RWPE2 (cell line): ENCODE measurements at places on chromosomes 4 and X.

DNA sequence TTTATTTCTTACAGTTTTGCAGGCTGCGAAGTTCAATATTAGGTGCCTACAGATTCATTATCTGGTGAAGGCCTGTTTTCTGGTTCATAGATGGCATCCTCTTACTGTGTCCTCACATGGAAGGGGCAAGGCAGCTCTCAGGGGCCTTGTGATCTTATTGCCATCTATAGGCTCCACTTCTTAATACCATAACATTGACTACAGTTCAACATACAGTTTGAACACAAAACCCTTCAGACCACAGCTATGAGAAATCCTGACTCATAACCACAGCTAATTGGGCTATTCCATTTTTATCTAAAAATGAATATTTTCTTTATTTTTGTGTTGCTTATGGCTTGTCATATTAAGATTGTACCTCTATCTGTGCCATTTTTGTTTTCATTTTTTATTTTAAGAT lies 72.3 kb downstream of the STAG2 start:
- peaks cover 14% of the 10 kb centered on the region; the same call in 1 of the 2 replicates for H3K36me3 ChIP-seq
- no peak overlapping the region for H3K4me3 ChIP-seq
- no peaks in the 10 kb centered on the region for H3K27me3 ChIP-seq
- no peak for DNase-seq
- no peak overlapping the region for H3K27ac ChIP-seq

- H3K4me3 ChIP-seq = no peak overlapping the region
- H3K27me3 ChIP-seq = no peaks in the 10 kb centered on the region
- DNase-seq = no peak
- no peak overlapping the region for H3K27ac ChIP-seq
- no peaks in the 10 kb centered on the region for H3K36me3 ChIP-seq
- no peaks in the 10 kb centered on the region for H3K4me1 ChIP-seq
Observed at GRCh38 chr4:112206431-112206830, 25.2 kb upstream of the AP1AR start.

DNA sequence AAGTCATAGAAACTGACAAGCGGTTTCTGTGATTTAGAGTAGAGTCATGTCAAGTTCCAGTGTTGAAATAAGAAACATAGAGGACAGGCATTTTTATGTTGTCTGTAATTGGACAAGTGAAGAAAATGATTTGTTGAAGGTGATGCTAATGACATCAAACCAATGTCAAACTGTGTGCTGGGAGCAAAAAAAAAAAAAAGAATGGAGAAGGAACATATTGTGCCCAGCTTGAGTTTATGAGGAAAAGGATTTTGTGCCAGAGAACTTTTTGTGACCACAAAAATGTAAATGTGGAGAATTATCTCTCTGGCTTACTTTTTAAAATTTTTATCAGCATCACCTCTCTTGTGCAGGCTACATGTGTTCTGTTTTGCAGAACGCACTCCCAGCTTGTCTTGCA lies 495.7 kb downstream of the RAPGEF2 start:
- DNase-seq = no peak
- H3K36me3 ChIP-seq = no peaks in the 10 kb centered on the region
- no peaks in the 10 kb centered on the region for H3K4me1 ChIP-seq
- H3K4me3 ChIP-seq = no peak overlapping the region
- H3K27ac ChIP-seq = no peak overlapping the region

DNA sequence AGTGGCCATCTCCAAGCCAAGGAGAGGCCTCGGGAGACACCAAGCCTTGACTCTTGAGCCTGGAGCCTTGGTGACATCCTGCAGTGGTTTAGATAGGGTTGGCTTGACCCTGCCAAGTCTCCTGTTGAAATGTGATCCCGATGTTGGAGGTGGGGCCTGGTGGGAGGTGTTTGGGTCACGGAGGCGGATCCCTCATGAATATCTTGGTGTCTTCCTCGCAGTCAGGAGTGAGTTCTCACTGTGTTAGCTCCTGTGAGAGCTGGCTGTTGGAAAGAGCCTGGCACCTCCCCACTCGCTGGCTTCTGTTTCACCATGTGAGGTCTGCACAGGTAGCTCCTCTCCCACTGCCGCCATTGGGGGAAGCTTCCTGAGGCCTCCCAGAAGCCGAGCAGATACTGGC lies 38.8 kb downstream of the ADRA2C start:
- H3K4me3 ChIP-seq = no peak overlapping the region
- no peak overlapping the region for H3K27ac ChIP-seq
- no peaks in the 10 kb centered on the region for H3K4me1 ChIP-seq
- peaks cover 52% of the 10 kb centered on the region for H3K27me3 ChIP-seq
- DNase-seq = no peak

DNA sequence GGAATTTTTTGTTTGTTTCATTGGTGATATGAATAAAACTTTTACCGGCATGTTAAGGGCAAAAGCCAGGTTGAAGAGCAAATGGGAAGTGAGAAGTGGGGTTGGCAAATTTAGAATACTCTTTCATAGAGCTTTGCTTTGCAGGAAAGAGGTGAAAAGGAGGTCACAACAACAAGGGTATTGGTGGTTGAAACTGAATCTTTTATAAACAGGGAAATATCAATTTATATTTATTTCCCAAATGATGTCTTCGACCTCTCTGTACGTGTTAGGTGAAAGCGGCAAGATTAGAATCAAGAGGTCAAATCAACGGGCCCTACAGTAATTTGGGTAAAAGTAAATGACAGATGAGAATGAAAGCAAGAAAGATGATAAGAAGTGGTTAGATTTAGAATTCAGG lies 3.4 kb downstream of the SMR3A start:
- no peak overlapping the region for H3K4me3 ChIP-seq
- H3K36me3 ChIP-seq = no peaks in the 10 kb centered on the region
- H3K27ac ChIP-seq = no peak overlapping the region

GRCh38 chr4:683982-684622 lies 4.8 kb downstream of the SLC49A3 start:
- peaks cover 12% of the 10 kb centered on the region for H3K4me1 ChIP-seq
- no peak overlapping the region for H3K4me3 ChIP-seq
- no peaks in the 10 kb centered on the region for H3K36me3 ChIP-seq
- no peak overlapping the region for H3K27ac ChIP-seq
- DNase-seq = no peak
- no peaks in the 10 kb centered on the region for H3K27me3 ChIP-seq

DNA sequence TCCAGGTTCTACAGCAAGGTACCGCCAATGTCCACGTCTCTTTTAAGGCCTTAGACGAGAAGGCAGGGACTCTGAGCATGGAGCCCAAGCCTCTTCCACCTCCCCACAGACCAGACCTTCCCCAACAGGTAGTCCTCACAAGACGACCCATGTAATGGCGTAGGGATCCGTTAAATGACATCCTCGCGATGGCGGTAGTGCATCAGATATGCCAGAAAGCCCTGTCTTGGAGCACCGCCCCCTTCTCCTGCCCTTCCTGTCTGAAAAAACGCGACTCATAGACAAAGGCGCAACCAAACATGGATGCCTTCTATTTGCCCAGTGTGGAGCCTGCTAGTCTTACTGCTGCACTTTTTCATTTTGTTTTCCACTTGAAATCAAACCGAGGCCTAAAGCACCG lies 185.4 kb downstream of the OR13H1 start:
- no peak overlapping the region for H3K27ac ChIP-seq
- H3K36me3 ChIP-seq = no peaks in the 10 kb centered on the region
- DNase-seq = no peak

DNA sequence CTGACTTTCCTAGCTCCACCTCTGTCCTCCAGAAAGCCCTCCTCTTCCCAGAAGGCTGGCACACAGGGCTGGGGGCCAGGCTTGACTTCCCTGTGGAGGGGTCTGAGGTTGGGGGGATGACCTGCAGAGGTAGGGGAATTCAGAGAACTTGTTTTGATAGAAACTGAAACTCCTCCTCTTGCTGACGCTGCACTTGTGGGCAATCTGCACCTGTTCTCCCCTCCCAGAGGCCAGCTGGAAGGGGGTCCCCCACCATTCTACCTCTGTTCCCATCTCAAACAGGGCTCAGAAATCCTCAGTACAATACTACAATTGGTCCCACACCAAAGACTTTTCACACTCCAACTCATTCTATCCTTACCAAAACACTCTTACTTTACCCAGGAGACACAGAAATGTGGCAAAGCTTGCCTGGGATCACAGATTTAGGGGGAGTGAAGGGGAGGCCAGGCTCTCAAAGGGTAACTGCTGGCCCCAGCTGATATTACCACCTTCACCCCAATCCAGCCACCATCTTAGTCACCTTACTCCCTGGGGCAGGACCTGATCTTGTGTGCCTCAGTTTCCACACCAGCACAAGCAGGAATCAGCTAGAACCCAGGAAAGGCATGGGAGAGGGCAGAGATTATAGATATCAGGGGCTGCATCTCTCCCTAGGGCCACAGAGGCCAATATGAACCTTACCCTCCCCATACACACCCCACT lies 18.5 kb downstream of the OTUD5 start:
- no peaks in the 10 kb centered on the region for H3K4me1 ChIP-seq
- H3K36me3 ChIP-seq = peaks cover 7% of the 10 kb centered on the region; the same call in 1 of the 2 replicates
- no peak overlapping the region for H3K27ac ChIP-seq
- no peak for DNase-seq

GRCh38 chrX:397575-397974 lies 10.9 kb upstream of the PPP2R3B start:
- H3K4me1 ChIP-seq = no peaks in the 10 kb centered on the region
- H3K27me3 ChIP-seq = no peaks in the 10 kb centered on the region
- DNase-seq = no peak

GRCh38 chr4:81408341-81408740 lies 63.4 kb downstream of the RASGEF1B start:
- no peak overlapping the region for H3K27ac ChIP-seq
- no peaks in the 10 kb centered on the region for H3K27me3 ChIP-seq
- no peaks in the 10 kb centered on the region for H3K36me3 ChIP-seq
- no peak for DNase-seq
- no peak overlapping the region for H3K4me3 ChIP-seq
- no peaks in the 10 kb centered on the region for H3K4me1 ChIP-seq

GRCh38 chrX:10819973-10820372 lies 199.6 kb upstream of the MID1 start:
- no peaks in the 10 kb centered on the region for H3K4me1 ChIP-seq
- H3K36me3 ChIP-seq = no peaks in the 10 kb centered on the region
- no peak overlapping the region for H3K27ac ChIP-seq
- H3K27me3 ChIP-seq = no peaks in the 10 kb centered on the region
- DNase-seq = no peak
- H3K4me3 ChIP-seq = no peak overlapping the region

- H3K27me3 ChIP-seq = no peaks in the 10 kb centered on the region
- no peak overlapping the region for H3K4me3 ChIP-seq
- no peak overlapping the region for H3K27ac ChIP-seq
- no peaks in the 10 kb centered on the region for H3K4me1 ChIP-seq
Observed at GRCh38 chr4:126386512-126386911, 1071.8 kb downstream of the FAT4 start.

GRCh38 chrX:17040711-17041110 lies 94.3 kb downstream of the REPS2 start:
- H3K4me3 ChIP-seq = no peak overlapping the region
- H3K36me3 ChIP-seq = no peaks in the 10 kb centered on the region
- no peak for DNase-seq
- no peak overlapping the region for H3K27ac ChIP-seq
- peaks cover 4% of the 10 kb centered on the region for H3K4me1 ChIP-seq

- no peaks in the 10 kb centered on the region for H3K27me3 ChIP-seq
- peaks cover 7% of the 10 kb centered on the region for H3K4me1 ChIP-seq
- no peak for DNase-seq
- H3K27ac ChIP-seq = no peak overlapping the region
- H3K4me3 ChIP-seq = no peak overlapping the region
Observed at GRCh38 chr4:124288706-124289486, 423.6 kb downstream of the ANKRD50 start.

DNA sequence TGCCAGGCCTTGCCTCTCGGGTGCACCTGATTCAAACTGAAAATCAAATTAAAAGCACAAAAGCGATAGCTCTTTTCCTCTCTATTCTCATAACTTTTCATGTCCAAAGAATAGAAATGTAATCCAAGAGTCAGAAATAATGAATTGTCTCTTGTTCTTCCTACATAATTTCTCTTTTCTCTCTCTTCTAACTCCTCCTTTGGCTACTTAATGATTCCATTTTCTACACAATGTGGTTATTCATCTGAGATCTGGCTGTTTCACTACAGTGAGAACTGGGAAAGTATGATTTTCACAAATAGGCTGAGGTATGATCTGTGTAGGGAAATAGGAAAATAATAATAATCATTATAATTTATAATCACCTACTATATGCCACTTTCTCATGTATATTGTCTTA lies 703.5 kb downstream of the PDHA2 start:
- no peak overlapping the region for H3K27ac ChIP-seq
- no peak overlapping the region for H3K4me3 ChIP-seq
- H3K36me3 ChIP-seq = no peaks in the 10 kb centered on the region

DNA sequence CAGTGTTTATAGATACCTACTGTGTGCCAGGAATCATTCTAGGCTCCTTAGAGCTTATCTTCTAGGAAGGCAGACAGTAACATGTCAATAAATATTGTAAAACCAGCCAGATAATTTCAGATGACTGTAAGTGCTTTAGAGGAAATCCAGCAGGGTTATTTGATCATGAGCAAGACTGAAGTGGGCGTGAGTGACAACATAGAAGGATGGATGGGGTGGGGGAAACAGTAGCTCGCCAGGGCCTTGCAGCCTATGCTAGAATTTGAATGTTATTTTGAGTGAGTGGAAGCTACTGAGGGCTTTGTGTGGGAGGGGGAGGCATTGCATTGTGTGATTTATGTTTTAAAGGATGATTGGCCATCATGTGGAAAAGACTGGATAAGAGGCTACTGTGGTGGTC lies 6.7 kb downstream of the SRD5A3 start:
- DNase-seq = no peak
- H3K36me3 ChIP-seq = no peaks in the 10 kb centered on the region
- H3K4me1 ChIP-seq = peaks cover 44% of the 10 kb centered on the region
- H3K27me3 ChIP-seq = no peaks in the 10 kb centered on the region
- no peak overlapping the region for H3K27ac ChIP-seq

DNA sequence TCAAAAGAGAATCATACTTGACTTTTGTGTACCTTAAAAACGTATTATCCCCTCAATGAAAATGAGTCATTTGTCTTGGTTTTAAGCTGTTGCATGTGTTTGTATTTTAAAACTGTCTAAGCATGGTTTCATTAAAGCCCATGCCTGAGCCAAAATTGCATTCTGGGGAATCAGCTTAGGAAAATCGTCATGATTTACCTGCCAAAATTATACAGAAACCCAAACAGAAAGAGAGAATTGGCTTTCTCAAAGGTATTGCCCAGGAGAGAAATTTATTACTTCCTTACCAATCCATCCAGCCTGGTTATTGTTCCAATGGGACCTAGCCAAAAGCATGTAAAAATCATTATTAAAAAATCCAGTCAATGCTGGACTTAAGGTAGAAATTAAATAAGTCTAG lies 37.6 kb downstream of the GPR174 start:
- no peaks in the 10 kb centered on the region for H3K4me1 ChIP-seq
- H3K4me3 ChIP-seq = no peak overlapping the region
- DNase-seq = no peak
- no peak overlapping the region for H3K27ac ChIP-seq
- H3K27me3 ChIP-seq = no peaks in the 10 kb centered on the region

GRCh38 chr4:184395451-184395917 lies 78.9 kb downstream of the IRF2 start:
- no peak overlapping the region for H3K27ac ChIP-seq
- H3K4me1 ChIP-seq = peaks cover 6% of the 10 kb centered on the region
- no peak overlapping the region for H3K4me3 ChIP-seq
- H3K36me3 ChIP-seq = peaks cover 49% of the 10 kb centered on the region
- no peaks in the 10 kb centered on the region for H3K27me3 ChIP-seq
- no peak for DNase-seq

GRCh38 chrX:29315931-29316330 lies 728.7 kb downstream of the IL1RAPL1 start:
- DNase-seq = no peak
- H3K4me3 ChIP-seq = no peak overlapping the region
- no peaks in the 10 kb centered on the region for H3K27me3 ChIP-seq
- no peaks in the 10 kb centered on the region for H3K4me1 ChIP-seq
- H3K27ac ChIP-seq = no peak overlapping the region
